ENCODE measurements at places on chromosomes 3 and 15. TPM values are rescaled to one million over a fixed set of nuclear protein-coding genes. Genes with fewer than 3 reads are reported as not detected.

GRCh38 chr3:155024006-155024638, 56.0 kb upstream of the MME start:
- DNase-seq = no peak

DNA sequence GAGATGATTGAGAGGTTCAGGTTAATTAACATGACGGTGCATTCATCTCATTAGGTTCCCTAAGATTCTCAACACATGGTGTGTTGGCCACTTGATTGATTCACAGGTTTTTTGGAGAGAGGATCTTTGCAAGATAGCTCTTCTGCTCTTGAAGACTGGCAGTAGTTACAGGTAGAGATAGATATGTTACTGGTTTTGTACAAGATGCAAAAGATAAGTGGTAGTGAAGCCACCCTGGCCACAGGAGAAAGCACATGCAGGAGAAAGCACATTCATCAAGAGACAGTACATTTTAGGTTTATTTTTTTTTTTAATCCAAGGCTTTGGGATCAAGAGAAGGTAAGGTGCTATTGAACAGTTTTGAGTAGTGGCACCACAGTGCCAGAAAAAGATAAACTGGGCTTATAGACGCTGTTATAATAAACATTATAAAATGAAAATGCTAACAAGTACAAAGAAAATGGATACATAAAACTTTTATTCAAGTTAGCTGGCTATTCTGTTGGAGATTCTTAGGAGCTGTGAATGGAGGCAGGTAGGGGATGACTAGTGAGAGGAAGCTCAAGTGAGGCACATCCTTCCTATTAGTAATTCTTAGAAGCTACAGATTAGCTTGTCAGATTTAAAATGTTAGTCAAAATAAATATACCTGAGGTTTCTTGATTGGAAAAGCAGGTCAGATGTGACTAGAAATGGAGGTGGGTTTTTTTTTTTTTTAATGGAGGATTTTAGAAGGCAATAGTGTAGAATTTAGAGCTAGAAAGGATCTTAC, 10.8 kb downstream of the SELENOT start:
- no peak for DNase-seq

GRCh38 chr3:136919799-136920580, 37.8 kb upstream of the IL20RB start:
- no peak for DNase-seq

DNA sequence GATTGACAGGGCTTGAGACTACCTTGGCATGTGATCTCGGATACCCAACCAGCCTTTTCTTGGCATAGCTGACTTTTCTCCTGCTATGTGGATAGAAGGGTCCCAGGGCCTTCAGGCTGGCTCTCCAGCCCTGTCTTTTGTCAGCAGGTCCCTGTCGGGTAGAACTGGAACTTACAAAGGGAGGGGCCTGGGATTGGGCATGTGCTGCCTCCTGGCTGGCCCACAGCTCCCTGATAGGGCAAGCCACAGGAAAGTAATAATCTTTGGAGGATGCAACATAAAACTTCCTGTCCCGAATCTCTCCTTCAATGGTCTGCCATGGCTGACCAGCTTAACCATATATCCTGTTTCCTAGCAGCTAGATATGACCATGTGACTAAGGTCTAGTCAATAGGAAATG, 89.1 kb downstream of the ABHD5 start:
- DNase-seq = no peak

KBTBD12 gene
- 25.6 TPM for polyA plus RNA-seq

GRCh38 chr3:141151439-141151838, 80.2 kb upstream of the PXYLP1 start:
- DNase-seq = no peak

- no peak for DNase-seq
These were observed 66.2 kb upstream of the UBE2E1 start for GRCh38 chr3:23739536-23739935.

GRCh38 chr3:129061888-129062834, 1.6 kb downstream of the GP9 start:
- no peak for DNase-seq

GRCh38 chr3:197286678-197287077, 11.7 kb downstream of the DLG1 start:
- no peak for DNase-seq

DNAH12 gene
- 0.71 TPM for polyA plus RNA-seq

GOLGA6D gene
- polyA plus RNA-seq = 0.30 TPM

DNA sequence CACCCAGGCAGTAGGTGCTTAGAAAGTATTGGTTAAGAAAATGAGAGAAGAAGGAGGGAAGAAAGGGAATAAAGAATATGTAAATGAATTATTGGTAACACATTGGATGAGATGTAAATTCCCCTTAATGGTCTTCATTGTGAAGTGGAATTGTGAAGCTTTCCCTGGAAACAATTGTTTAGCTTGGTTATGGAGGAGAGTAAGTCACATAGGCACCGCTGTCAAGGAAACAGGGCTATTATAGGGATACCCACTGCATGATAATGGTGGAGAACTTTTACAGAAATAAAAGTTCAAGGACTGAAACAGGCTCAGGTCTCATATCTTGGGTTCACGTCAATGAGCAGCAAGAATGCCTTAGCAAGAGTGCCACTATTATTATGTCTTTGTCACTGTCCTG, 9.5 kb downstream of the SYNPR start:
- DNase-seq = no peak

LTK gene
- polyA plus RNA-seq = 12.9 TPM

MYL3 gene
- polyA plus RNA-seq = 312 TPM

- DNase-seq = no peak
These were observed 8.8 kb downstream of the ITPR1 start for GRCh38 chr3:4501927-4502326.

GRCh38 chr3:55571913-55572312, 84.8 kb upstream of the WNT5A start:
- no peak for DNase-seq

- DNase-seq = no peak
These were observed 11.5 kb downstream of the GXYLT2 start for GRCh38 chr3:72899349-72899765.

INKA1 gene
- 6.8 TPM for polyA plus RNA-seq

DNA sequence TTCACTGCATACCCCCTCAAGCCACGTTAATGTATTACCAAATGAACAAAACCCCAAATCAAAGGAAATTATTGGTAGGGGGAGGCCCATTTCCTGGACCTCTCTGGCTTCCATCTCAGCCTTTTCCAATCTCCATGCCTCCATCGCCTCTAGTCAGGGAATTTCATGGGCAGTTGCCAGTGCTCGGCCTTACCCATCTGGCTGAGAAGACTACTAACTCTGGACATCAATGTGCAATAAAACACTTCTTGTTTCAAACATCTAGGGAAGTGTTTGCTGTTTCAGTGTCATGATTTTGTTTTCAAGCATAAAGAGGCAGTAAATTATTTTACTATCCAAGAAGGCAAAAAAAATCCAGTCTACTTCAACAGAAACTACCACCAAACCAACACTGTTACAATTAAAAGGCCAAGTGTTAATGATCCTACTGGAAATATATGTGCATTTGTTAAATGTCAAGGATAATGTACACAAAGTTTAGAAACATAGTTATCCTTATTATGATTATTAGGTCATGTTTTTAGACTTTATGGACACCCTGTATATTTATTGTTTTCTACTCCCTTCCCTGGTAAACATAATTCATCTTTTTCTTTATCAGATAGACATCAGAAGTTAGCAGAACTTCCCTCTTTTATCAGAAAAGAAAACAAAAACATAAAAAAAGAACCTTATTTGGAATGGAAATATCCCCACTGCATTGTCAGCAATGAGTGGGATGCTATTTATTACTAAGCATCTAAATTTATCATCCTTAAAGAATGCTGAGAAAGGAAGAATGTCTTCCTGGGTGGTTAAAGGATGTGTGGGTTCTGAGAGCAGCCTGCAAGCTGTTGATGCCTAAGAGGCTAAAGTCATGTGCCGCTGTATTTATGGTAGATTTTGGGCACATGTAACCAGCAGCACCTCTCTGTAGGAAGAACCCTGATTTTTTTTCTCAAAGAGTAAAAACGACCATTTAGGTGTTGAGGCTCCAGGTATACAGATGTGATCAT, 15.2 kb downstream of the LDHAL6B start:
- DNase-seq = no peak

DNA sequence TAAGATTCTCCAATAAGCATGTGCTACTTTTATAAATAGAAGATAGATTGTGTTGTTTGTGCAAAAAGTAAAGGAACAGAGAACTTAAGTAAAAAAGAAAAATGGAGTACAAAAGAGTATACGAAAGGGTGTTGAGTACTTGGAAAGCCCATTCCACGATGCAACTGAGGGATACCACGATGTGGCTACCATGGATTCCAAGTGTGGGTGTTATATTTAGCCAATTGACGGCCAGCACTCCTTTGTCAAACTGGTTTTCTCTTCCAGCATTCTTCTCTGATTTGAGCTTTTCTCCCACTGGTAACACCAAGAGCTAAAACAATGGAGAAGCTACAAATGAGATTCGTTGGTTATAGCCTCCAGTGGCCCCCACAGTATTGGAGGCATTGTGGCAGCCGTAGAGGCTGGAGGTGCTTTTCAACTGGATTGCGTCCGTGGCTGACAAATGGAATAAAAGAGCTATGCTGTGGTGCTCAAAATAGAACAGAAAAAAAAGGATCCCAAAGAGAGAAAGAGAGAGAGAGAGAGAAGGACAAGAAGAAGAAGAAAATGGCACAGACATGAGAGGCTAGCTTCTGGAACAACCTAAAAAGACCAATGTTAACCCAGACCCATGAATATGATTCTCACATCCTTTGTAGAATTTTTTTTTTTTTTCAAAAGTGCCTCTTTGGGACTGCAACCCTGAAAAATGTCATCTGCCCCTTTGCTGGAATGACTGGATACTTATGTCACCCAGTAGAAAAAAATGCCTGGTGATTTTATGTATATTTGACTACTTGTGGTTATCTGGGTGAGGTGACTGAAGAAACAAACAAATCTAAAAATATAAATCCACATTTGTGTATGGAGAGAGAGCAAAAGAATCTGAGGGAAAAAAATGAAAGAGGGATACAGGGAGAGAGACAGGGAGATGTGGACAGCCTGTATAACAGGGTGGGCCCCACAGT, 345.1 kb downstream of the RORA start:
- DNase-seq = no peak

GRCh38 chr15:71079208-71080044, 35.8 kb upstream of the THSD4 start:
- DNase-seq = no peak

- DNase-seq = no peak
These were observed 40.9 kb downstream of the CPN2 start for GRCh38 chr3:194310060-194310835.

DNA sequence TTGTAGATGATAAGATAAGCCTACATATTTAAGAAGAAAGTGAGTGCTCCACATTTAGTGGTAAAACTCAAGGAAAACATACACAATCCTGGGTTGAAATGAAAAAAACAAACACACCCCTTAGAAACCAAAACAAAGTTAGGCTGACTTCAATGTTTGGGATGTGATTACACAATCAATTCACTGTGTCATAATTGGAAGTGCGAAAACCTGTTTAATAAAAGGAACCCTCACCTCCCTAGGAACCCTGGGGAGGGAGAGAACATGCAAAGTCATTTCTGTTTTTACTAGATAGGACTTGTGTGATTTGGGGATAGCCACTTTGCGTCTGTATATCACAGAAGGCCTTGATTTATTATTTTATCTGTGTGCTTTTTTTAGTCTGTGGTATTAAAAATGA, 275.0 kb downstream of the NFKBIZ start:
- no peak for DNase-seq

GRCh38 chr3:25257026-25257425, 171.0 kb upstream of the RARB start:
- no peak for DNase-seq

DNA sequence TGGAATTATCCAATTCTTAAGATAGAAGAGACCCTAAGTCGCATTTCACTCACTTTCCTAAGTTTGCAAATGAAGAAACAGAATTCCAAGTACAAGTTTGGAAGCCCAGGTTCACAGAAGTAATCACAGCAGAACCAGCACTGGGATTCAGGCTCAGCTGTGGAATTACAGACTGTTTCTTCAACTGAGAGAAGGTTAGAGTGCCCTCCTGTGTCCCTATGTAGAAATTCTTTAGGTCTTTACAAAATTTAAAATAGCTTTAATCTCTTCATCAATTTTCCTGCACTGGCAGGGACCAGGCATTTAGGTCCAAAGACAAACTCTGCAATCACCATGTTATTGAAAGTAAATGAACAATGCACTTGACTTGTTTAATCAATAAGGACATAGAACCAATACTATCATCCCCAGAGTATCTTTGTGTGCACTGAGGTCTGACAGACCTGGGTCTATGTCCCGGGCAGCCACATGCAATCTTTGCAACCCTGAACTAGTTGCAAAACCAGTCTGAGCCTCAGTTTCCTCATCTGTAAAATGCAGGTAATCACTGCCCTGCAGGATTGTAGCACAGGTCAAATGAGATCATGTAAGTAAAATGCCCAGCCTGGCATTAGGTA, 96.3 kb upstream of the ZBED2 start:
- DNase-seq = no peak

DNA sequence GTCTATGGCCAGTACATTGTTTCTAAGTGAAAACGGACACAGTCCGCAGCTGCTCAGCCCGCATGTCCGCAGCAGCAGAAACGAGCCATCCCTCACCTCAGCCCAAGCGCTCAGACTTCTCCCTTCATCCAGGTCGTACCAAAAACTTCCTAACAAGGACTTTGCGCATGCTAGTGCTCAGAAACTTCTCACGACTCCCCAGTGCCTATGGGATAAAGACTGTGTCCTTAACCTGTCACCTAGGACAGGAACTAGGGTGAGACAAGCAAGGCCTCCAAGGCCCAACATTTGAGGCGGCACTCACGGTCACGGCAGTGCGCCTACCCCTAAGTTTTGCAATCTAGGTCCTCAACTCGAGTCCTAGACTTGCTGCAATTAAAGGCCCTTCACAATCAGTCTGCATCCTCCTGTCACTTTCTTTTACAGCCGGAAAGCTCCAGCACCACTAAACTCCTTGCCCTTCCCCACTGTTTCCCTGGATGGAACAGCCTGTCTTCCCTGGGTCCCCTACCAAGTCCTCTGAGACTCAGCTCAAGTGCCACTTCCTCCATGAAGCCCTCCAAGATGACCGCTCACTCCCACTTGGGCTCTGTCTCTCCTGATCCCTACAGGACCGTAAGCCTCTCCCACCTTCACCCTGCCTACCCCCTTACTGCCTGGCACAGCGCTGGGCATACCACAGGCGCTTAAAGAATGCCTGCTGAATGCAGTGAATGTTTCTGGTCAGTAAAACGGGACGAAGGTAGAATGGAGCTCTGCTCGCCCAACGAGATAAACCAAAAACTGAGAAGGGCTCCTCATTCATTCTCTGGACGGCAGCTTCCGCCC, 1.2 kb downstream of the CLN6 start:
- DNase-seq = no peak

TBCCD1 gene
- polyA plus RNA-seq = 12.0 TPM

PLXND1 gene
- polyA plus RNA-seq = 110 TPM

GRCh38 chr3:112012205-112012992, 13.7 kb downstream of the TAGLN3 start:
- DNase-seq = no peak

DNA sequence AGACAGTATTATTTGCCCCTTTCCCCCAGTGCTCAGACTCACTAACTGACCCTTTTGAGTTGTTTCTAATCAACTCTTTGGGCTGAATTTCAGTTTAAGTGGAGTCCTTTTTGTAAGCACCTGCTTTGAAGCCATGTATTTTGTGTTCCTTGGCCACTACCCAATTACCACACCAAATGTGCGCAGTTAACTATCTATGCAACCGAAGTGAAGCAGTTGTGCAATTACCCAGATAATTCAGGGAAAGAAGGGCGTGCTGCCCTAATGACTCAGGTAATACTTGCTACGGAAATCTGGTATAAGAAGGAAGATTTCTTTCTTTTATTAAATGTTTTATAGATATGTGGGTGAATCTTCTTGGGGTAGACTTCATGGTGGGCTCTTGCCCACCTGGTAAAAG, 371.9 kb upstream of the TBL1XR1 start:
- no peak for DNase-seq
